Stimulated activated CD4-positive, alpha-beta T cell treated with anti-CD3 and anti-CD28 coated beads, Interleukin-1b, Interleukin-23, amount 100 ng/mL, for 48 hours (primary cell): ENCODE measurements at places on chromosomes 4 and X.

- no peak for DNase-seq
These were observed 121.2 kb downstream of the KLHL13 start for GRCh38 chrX:117995378-117995777.

DNA sequence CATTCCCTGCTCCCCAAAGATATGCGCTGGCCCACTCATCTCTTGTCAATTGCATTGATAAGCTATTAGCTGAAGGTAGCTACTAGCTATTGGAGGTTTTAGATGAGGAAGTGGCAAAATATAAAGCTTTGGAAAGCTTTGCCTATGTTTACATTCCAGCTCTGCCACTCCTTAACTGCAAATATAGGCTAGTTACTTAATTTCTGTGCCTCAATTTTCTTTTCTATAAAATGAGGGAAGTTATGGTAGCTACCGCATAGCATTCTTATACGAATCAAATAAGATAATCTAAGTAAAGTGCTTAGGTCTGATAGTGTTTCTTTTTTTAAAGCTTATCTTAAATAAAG, 47.7 kb upstream of the RASGEF1B start:
- DNase-seq: no peak

GRCh38 chrX:151753313-151754046, 18.9 kb downstream of the CNGA2 start:
- DNase-seq: peak; percentile 3

GRCh38 chr4:43547561-43547960, 655.0 kb downstream of the GRXCR1 start:
- no peak for DNase-seq

DNA sequence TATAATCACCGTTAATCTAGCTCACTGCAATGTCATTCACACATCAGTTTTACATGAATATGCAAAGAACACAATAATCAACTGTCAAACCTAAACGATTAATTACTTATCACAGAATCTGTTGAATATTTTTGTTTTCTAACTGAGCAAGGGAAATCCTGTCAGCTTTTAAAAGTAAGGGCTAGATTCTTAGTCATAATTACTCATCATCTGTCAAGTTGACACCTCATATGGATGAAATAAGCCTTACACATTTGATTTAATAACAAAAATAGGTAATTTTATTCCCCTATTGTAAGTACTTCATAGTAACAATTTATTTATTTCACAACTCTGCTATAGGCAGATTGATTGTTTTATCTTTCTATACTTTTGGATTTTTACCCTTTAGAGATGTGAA, 32.7 kb downstream of the TMA16 start:
- DNase-seq: no peak

DNA sequence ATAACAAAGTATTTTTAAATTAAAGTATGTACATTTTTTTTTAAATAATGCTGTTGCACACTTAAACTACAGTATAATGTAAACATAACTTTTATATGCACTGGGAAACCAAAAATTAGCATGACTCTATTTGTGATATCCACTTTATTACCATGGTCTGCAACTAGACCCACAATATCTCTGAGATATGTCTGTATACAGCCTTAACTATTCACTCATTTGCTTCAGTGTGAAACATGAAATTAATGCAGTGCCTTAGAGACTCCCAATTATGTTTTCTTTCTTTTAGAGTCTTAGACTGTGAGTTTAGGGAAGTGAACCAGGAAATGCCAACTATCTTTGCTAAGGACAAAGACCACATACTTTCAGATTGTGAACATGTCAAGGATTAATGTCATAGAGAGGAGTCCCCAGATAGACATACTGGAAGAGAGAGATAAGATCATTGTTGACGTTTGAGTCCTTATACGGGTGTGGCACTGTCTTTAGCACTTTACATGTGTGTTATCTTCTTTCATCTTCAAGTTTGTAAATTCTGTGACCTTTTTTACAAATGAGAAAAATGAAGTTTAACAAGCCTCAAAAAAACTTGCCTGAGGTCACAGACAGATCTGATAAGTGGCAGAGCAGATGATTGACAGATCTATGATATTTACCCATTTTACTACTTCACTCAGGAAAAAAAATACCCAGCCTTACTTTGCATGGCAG, 23.2 kb downstream of the CXorf58 start:
- DNase-seq: no peak

GRCh38 chr4:98399915-98400314, 138.7 kb downstream of the RAP1GDS1 start:
- DNase-seq: no peak

DNA sequence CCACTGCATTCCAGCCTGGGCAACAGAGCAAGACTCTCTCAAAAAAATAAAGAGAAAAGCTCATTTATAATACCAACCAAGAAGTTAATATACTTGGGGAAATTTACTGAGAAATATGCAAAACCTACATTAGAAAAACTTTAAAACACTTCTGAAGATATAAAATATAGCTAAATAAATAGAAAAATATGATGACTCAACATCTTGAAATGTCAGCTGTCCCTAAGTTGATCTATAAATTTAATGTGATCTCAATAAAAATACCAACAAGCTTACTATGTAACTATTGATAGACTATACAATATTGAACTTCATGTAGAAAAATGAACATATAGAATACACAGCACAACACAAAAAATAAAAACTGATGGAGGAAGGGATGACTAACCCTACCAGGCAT, 87.5 kb upstream of the INTU start:
- DNase-seq: no peak

DNA sequence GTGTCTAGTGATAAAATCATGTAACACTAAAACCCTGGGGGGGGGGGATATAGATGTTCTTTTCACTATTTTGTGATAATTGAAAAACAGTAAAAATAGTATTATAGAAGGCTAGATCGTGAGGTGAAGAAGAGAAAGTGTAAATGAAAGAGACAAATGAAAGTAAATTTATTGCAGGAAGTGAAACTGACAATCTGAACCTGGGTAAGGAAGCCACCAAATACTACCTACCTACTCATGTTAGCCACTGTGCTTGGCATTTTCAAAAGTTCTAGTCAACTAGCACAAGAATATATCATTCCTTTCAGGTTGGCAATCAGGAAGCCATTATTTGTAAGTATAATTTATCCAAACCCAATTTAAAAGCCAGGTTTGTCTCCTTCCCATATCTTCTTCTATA, 1366.1 kb downstream of the FAM133A start:
- no peak for DNase-seq

DNA sequence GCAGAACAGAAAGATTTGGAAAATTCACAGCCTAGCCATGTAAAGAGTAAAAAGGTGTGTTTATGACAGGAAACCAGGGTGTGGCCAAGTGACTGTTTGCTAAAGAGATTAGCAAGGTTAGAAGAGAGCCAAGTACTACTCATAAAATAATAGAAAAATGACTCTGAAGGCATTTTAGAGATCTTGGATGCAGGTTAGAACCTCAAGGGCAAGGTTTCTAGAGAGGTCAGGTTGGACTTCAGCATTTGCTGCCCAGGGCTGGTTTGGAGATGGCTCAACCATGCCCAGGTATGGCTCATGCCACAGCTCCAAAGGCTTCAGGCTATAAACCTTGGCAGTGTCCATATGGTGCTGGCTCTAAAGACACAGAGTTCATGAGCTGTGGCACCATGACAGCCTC, 40.6 kb upstream of the ADGRA3 start:
- no peak for DNase-seq

DNA sequence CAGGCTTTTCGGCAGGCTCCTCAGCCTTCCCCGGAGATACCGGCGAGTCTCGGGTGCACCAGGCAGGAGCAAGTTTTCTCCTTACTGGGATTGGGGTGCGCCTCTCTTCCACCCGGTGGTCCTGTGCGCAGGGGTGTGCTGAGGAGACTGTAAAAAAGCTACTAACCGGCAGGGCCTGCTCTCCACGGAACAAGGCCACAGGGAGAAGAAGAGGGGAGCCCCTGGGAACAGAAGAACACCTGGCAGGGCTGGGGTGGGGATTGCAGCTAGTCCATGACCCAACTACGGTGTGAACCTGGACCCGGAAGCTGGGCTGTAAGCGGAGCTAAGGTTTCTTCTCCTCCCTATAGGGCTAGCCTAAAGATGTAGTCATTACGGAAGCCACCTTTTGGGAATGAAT, 17.7 kb upstream of the ZIC3 start:
- DNase-seq: no peak

GRCh38 chr4:156584100-156584499, 387.5 kb downstream of the PDGFC start:
- DNase-seq: no peak

GRCh38 chr4:100962698-100963097, 384.6 kb downstream of the PPP3CA start:
- no peak for DNase-seq

DNA sequence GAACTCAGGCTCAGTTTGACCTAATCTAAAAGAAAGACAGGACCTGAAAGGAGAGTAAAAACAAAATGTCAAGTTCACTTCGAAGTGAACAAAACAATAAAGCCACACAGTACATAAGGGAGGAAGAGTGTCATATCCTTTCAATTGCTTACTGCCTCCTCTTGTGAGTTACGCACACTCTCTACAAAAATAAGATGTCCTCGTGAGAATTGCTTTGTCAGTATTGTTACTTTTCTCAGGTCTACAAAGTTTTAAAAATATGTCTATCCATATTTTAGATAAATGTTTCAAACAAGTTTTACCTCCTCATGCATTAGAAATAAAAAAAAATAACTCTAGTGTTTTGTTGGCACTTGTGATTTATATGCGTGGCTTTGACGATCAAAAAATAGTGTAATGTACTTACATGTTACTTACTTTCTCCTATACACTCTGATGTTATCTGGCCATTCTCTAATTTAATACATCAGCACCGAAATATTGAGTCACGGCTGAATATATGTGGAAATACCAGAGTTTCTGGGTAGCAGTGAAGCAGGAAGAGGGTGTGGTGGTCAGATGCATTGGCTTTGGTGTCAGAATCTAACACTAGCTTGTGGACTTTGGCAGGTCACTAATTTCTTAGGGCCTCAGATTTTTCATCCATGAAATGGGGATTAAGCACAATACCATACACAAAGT, 8.1 kb upstream of the MRPL1 start:
- no peak for DNase-seq

GRCh38 chrX:13473442-13474163, 95.8 kb upstream of the EGFL6 start:
- no peak for DNase-seq

DNA sequence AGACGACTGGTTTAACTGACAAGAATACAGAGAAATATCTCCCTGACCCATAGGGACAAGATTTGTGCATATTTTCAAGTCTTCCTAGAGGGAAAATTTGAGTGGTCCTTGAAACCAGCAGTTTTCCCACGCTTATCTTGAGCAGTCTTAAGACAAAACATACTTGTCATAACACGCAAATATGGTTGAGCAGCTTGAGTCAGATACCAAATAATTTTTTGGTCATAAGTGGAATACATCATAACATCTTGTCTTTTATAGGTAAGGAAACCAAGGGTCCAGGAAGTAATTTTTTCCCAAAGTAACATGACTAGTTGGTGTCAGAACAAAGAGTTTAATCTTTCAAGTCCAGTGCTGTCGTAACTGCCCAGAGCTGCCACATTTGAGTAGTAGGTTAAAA, 50.5 kb downstream of the MOSPD2 start:
- no peak for DNase-seq

- DNase-seq: no peak
These were observed 527.7 kb upstream of the MAGEB2 start for GRCh38 chrX:29687687-29688086.

DNA sequence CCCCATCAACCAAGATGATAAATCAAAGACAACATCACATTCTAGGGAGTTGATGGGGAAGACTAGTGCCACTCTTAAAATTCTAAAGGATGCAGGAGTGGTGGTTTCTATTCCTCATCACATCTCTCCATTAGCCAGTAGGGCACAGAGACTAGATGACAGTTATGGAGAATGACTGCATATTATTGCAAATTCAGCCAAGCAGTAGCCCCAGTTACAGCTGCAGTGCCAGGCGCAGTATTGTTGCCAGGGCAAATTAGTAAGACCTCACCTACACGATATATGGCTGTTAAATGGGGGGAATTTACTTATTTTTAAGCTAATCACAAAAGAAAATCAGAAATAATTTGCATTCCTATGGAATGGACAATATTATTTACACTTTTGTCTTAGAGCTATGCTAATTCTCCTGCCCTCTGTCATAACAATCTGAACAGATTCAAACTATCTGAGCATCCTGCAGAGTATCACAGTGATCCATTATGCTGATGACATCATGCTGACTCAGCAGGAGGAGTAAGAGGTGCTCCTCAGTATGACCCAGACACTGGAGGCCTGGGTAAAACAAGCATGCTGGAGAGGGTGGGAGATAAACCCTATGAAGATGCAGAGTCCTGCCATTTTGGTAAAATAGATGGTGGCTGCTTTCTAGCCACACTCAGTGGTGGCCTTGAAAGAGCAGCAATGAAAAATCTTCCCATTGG, 24.7 kb downstream of the ETNPPL start:
- DNase-seq: no peak

GRCh38 chr4:18733961-18734360, 712.4 kb upstream of the LCORL start:
- DNase-seq: no peak

- DNase-seq: no peak
These were observed 308.5 kb downstream of the ARHGAP24 start for GRCh38 chr4:85783483-85783882.

GRCh38 chrX:54564936-54565335, 34.9 kb downstream of the GNL3L start:
- no peak for DNase-seq

DNA sequence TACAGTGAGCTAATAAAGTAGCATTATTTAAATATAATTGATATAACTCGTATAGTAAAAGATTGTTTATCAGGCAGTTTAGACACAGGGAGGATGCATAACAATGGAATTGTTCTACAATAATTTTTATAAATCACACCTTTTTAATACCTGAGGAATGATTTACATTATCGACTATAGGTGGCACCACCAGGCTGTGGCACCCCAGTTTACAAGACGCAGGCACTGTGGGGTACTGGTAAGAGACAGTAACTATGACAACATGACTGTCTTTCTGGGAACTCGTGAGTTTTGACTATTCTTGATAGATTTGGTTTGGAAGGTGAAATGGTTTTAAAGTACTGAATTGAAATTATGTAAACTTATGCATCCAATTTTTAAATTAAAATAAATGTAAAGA, 27.1 kb upstream of the STBD1 start:
- DNase-seq: peak; percentile 22

GRCh38 chrX:44088510-44089144, 115.4 kb upstream of the NDP start:
- DNase-seq: no peak

DNA sequence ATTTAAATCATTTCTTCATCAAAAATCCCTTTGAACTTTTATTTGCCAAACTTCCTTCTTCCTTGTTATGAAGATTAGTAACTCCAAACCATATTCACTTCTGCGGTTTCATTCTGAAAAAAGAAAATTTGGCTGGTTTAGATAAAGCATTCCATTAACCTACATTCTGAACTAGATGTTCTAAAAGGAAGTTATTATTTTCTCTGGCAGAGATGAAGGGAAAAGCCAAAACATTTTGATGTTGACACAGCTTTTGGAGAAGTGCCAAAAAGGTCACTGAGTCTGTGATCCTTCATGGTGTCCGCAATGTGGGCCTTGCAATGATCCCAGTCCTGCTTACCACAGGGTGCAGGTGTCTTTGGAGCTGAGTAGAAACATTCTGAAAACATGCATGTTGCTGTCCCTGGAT, 36.0 kb downstream of the CXCL8 start:
- no peak for DNase-seq
